ENCODE measurements at places on chromosomes 1 and 21.

- no peaks in the 10 kb centered on the region for H3K4me1 ChIP-seq
- no peaks in the 10 kb centered on the region for H3K27me3 ChIP-seq
- no peak overlapping the region for H3K4me3 ChIP-seq
- no peak overlapping the region for H3K27ac ChIP-seq
- DNase-seq = no peak
Observed at GRCh38 chr1:39933956-39934941, 20.7 kb upstream of the MFSD2A start.

- no peaks in the 10 kb centered on the region for H3K36me3 ChIP-seq
- no peaks in the 10 kb centered on the region for H3K4me1 ChIP-seq
- no peak for DNase-seq
Observed at GRCh38 chr1:66210635-66211244, 323.2 kb upstream of the SGIP1 start.

DNA sequence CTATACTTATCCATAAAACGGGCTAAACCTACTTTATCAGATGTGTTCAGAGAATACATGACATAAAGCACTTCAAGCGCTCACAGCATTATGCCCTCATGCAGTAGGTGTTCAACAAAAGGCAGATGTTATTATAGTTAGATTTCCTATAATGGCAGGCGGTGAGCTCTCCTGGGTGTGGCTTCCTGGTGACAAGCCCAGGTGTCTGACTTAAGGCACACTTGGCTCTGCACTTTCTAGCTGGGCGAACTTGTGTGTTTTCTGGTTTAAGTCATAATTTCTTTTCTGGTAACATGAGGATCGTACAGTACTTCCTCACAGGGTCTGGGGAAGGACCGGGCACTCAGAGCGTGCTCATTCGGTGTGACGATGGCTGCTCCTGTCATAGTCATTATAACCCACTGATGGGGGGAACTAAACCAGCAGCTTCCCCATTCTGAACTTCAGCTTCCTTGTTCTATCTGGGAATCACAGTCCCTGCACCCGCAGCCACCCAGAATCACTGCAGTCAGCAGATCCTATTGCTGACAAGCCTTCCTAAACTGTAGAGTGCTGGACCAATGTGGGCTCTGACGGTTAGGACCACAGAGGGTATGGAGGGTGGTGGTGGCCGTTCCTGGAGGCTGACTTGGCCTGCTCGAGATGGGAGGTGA, 52.8 kb downstream of the IGSF21 start:
- H3K36me3 ChIP-seq = no peaks in the 10 kb centered on the region
- H3K4me1 ChIP-seq = no peaks in the 10 kb centered on the region
- no peaks in the 10 kb centered on the region for H3K27me3 ChIP-seq
- no peak for DNase-seq
- no peak overlapping the region for H3K4me3 ChIP-seq
- H3K27ac ChIP-seq = no peak overlapping the region

DNA sequence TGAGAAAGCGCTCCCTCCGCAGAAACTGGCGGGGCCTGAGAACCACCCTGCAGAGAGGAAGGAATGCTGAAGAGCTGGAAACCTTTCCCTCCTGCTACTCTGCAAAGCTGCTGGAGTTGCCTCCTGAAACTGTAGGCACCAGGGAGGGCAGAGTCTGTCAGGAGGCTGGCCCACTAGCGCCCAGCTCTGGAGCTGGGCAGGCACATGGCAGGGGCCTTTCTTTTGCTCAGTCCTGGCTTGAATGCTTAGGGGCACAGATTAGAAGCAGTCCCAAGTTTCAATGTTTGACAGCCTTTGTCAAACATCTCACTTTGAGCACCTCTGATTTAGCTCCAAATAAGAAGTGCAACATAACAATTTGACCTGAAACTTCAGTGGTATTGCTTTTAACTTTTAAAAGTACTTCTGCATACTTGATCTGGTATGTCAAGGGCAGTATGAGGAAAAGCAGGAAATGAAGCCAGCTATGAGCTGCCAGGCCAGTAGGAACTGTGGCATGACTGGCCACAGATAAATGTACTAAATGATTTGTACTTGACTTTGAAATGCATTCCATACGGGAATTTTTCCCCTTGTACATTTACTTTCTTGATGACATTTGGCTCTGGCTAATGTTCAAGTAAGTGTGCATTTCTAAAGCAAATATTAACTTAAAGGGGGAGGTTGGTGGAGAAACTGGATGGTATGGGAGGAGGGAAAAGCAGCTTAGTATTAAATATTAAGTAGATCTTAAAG, 7.2 kb downstream of the C1orf116 start:
- no peak for DNase-seq
- H3K27me3 ChIP-seq = peaks cover 19% of the 10 kb centered on the region
- H3K27ac ChIP-seq = no peak overlapping the region

- peaks cover 31% of the 10 kb centered on the region for H3K27me3 ChIP-seq
- H3K4me3 ChIP-seq = no peak overlapping the region
- no peak for DNase-seq
- no peak overlapping the region for H3K27ac ChIP-seq
- no peaks in the 10 kb centered on the region for H3K36me3 ChIP-seq
Observed at GRCh38 chr1:21620496-21620895, 48.7 kb downstream of the RAP1GAP start.

DNA sequence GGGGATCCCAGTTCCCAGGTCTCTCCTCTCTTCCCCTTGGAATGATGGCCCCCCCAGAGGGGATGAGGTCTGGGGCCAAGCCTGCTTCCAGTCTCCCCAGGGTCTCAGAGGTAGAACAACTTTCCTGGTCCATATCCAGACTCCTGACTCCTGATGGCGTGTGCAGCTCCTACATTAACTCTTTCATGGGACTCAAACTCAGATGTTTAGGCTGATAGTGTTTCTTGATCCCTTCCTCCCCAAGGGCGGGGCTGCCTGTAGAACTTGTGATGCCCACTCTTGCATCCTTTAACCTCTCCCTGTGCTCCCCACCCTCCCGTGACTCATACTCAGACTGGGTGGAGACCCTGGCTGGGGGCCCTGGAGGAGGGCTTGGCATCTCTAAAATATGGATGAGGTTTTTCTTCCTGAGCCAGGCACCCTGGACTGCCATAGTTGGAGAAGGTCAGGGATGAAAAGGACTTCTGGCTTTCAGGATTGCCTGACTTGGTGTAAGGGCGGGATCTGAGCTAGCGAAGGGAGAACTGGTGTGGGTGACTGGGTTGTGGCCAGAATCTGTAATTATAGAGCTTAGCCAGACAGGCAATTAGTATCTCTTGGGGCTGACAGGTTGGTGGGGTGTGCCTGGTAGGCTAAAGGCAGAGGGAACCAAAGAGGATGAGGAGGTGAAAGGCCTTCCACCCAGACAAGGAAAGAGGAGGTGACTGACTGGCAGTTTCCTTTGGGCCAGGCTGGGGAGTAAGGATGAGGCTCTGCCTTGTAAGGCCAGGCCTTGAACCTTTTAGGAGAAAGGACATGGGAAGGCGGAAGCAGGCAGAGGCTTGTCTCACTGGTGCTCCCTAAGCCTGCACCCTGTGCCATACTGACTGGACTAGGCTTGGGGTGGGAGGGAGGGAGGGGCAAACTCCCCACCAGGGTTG, 1.5 kb downstream of the ATP8B2 start:
- no peaks in the 10 kb centered on the region for H3K27me3 ChIP-seq
- H3K27ac ChIP-seq = peak overlapping the region; percentile 60
- DNase-seq = peak; percentile 43
- peaks cover 56% of the 10 kb centered on the region for H3K4me1 ChIP-seq

- peaks cover 15% of the 10 kb centered on the region for H3K4me1 ChIP-seq
- no peak for DNase-seq
- no peaks in the 10 kb centered on the region for H3K36me3 ChIP-seq
Observed at GRCh38 chr1:98056781-98057180, 135.9 kb upstream of the DPYD start.

All from B cell (primary cell).